ENCODE measurements at places on chromosomes 6 and 20.

- no peak for DNase-seq
Measured at GRCh38 chr6:109397020-109397419, 14.8 kb upstream of the CD164 start.

GRCh38 chr6:41505122-41506049 lies 40.8 kb upstream of the FOXP4 start:
- peak; percentile 90 for DNase-seq

GRCh38 chr6:117681162-117681741 lies 6.0 kb downstream of the NUS1 start:
- DNase-seq, result no peak

GRCh38 chr6:148416330-148416965 lies 73.8 kb downstream of the SASH1 start:
- no peak for DNase-seq

- no peak for DNase-seq
Measured at GRCh38 chr6:158168040-158168289, at the start of gene SERAC1. Gene SERAC1, minus strand, starts transcription at chr6:158168262. Its CDS starts 9,899 bp downstream, at chr6:158158363.

DNA sequence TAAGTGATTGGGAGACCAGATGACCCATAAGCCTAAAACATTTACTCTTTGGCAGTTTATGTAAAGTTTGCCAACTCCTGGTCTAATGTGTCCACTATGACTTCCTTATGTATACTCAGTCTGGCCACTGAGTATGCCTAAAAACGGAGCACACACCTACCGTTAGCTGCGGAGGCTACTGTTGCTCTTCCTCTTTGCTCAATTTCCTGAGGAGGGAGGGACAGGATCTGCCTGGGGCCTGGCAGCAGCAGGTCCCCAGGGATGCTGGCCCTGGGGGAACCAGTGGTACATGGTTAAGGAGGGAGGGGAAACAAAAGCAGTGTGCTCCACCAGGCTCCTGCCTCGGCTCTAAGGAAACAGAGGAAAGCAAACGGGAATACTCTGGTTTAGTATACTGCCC lies 113.5 kb downstream of the CDYL start:
- DNase-seq, result no peak

- peak; percentile 87 for DNase-seq
Measured at GRCh38 chr20:34215711-34216381, 25.4 kb upstream of the ASIP start.

- DNase-seq, result no peak
Measured at GRCh38 chr6:104349191-104349590, 510.5 kb downstream of the HACE1 start.

- DNase-seq, result no peak
Measured at GRCh38 chr6:90194371-90194841, 102.2 kb downstream of the BACH2 start.

DNA sequence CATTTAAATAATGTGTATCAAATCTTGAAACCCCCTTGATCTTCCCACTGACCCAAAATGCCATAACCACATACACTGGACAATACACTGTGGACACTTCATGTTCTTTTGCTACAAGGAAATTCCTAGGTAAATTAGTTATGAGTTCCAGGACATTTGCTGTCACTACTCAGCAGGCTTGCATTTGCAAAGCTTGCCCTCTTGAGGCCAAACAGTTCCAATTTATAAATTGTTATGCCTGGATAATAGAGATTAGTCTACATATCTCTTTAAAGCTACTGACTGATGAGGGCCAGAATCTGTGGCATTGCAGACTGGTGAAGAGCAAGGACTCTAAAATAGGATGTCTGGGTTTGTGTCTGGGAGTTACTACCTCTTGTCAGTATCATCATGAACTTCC lies 17.4 kb upstream of the RAB32 start:
- DNase-seq, result no peak

DNA sequence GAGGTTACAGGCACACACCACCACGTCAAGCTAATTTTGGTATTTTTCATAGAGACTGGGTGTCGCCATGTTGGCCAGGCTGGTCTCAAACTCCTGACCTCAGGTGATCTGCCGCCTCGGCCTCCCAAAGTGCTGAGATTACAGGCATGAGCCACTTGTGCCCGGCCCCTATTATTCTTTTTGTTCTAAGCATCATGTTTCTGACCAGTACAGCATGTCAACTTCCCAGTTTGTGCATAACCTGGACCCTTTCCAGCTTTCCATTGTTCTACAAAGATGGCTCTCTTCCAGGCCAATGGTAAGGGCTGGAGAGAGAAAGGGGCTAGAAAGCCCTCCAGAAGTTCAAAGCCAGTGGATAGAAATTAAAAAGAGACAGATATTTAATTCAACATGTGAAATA lies 91.3 kb upstream of the TNFAIP3 start:
- no peak for DNase-seq

DNA sequence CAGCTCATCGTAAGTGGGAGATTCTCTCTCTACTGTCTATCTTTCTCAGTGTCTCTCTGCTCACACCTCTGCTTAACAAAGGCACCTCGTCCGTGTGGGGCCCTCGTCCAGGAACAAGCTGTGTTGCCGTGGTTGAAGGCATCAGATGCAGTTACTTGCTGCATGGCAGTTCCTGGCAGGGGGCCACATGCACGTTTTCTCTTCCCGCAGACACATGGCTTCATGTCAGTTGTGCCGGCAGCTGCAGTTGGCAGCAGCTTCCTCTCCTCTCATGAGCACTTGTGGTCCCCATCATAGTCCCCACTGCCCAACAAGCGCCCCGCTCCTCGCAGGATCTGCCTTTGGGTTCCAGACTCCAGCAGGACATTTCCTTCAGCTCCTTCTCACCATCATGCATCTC lies 7.1 kb upstream of the AFDN start:
- no peak for DNase-seq

DNA sequence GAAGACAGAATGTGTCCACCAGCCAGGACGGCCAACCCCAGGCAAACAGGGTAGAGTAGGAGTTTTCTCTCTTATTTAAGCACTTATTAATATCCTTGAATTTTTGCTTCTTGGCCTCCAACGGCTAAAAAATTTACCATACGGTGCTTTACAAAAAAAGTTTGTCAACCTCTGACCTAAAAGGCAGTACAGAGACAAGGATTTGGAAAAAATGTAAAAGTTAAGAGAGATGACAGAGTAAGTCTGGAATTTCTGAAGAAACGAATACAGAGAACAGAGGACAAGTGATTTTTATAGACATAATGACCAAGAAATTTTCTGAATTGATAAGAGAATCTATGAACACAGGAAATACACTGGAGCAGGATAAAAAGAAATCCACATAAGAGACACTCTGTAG lies 10.2 kb downstream of the OSER1 start:
- no peak for DNase-seq

- no peak for DNase-seq
Measured at GRCh38 chr6:159090530-159091480, 46.0 kb upstream of the TAGAP start.

DNA sequence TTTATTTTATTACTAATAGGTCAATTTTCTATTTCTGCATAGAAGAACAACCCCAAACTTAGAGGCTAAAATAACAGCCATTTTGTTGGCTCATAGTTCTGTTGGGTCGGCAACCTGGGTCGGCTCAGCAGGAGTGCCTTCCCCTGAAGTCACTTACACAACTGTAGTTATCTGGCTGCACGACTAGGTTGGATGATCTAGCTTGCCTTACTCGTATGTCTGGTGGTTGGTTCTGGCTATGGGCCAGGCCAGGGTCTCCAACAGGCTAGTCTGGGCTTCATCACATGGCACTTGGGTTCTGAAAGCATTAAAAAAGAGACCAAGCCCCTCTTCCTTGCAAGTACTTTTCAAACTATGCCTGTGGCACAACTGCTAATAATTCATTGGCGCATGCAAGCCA lies 53.5 kb downstream of the STXBP5 start:
- no peak for DNase-seq

GRCh38 chr6:7687145-7688111 lies 38.5 kb upstream of the BMP6 start:
- DNase-seq, result no peak

- no peak for DNase-seq
Measured at GRCh38 chr6:85537055-85537494, 56.6 kb downstream of the SNX14 start.

DNA sequence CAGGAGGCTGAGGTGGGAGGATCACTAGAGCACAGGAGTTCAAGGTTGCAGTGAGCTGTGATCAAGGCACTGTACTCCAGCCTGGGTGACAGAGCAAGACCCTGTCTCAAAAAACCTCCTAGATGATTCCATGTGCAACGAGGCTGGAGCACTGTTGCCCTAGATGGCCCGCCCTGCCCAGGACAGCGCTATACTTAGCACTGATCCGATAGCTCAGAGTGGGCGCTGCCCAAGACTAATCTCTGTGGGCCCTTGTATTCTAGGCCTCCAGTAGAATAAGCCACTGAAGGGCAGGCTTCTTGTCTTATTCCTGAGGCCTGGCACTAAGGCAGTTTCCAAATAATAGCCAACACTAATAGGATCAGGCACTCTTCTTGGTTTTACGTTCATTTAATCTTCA lies 41.0 kb downstream of the STK35 start:
- no peak for DNase-seq

- no peak for DNase-seq
Measured at GRCh38 chr6:11008821-11009220, 35.3 kb downstream of the ELOVL2 start.

GRCh38 chr6:33073431-33073871 lies at the start of gene HLA-DPA1:
Gene HLA-DPA1, minus strand, starts transcription at chr6:33073649.
- DNase-seq, result no peak

DNA sequence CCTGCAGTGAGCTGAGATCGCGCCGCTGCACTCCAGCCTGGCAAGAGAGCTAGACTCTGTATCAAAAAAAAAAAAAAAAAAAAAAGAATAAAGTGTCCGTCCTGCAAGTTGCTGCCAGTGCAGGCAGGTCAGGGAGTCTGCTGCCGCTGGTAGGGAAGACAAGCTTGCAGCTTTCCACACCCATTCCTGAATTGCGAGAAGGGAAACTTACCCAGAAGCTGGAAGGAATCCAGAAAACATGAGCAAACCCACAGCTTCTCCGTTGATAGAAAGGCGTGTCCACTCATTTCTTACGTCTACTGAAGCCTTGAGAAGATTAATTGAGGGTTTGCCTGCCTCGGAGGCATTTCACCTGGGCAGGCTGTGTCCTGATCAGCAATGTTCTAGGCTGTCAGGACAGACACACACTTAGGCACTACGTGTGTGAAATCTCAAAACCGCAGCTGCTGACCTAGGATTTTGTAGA lies 61.6 kb upstream of the DSP start:
- DNase-seq, result no peak

- no peak for DNase-seq
Measured at GRCh38 chr6:54058236-54058635, 53.0 kb upstream of the MLIP start.

- DNase-seq, result no peak
Measured at GRCh38 chr20:61516346-61517208, 264.5 kb downstream of the CDH4 start.

DNA sequence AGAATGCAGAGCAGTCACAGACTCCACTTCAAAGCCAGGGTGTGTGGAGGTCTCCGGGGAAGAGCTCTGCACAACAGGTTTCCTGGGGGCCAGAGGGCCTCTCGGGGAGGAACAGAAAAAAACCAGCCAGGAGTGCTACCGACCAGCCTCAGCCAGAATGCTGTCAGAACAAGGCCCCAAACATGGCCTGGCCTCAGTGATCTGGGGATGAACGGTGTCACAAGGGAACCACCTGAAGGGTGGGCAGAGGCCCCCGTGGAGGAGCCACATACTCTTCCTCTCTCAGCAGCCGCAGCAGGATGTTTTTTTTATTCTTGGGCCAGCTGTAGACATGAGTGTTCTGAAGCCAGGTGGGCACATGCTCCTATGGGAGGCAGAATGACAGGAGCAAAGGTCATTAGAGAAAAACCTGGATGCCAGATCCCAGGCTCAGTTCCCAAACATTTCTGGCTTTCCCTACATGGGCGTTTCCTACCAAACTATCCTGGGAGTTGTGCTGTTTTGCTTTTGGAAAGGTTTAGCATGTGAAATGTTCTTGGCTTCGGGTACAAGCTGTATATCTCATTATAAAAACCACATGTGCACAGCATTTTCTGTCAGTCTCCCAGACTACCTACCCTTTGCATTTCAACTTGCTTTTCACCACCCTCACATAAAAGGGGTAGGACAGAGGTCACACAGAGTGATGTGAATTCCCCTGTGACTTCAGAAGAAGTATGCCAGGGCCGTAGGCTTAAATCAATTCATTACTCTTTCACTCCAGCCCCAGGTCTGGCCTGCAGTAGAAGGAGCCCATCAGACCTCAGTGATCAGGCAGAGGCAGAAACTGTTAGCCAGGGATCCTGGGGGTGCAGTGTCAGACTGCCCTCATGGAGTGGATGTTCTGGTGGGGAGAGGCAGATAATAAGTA lies 46.2 kb downstream of the TRAF3IP2 start:
- DNase-seq, result no peak

GRCh38 chr6:122736163-122736562 lies 43.4 kb upstream of the FABP7 start:
- DNase-seq, result no peak

GRCh38 chr6:112037783-112038216 lies 16.1 kb upstream of the CCN6 start:
- DNase-seq, result peak; percentile 54

- no peak for DNase-seq
Measured at GRCh38 chr6:148968771-148969602, 222.2 kb downstream of the UST start.

- DNase-seq, result no peak
Measured at GRCh38 chr20:677957-678356, 2.4 kb upstream of the SCRT2 start.

DNA sequence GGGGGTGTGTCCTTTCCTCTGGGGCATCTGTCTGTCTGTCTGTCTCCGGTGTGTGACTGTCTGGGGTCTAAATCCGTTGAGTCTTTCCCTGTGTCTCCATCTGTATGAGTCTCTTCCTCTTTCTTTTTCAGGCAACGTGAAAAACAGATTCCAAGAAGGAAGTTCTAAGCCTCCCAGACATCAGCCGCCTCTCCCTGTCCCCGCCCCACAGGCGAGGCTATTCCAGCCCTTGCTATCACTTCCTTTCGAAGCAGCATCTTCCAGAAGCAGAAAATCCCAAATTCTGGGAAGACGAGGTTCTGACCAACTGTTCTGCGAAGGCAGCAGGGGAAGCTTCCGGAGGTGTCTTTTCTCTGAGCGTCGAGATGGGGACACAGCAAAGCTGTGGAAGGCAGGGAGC lies 34.0 kb downstream of the PMEPA1 start:
- DNase-seq, result no peak

GRCh38 chr6:28124350-28124970 lies at the start of gene ZSCAN16:
Gene ZSCAN16, plus strand, starts transcription at chr6:28124609. Its CDS starts 835 bp downstream, at chr6:28125444.
- DNase-seq, result peak; percentile 89

- no peak for DNase-seq
Measured at GRCh38 chr20:49754596-49754995, 40.9 kb upstream of the B4GALT5 start.

- no peak for DNase-seq
Measured at GRCh38 chr20:18431206-18431605, 35.6 kb downstream of the DZANK1 start.

All from ascending aorta (tissue), 2 donors.